Activated T-cell treated with anti-CD3 and anti-CD28 coated beads, Interleukin-2, amount 50 U/mL, for 48 hours (primary cell): ENCODE measurements at places on chromosomes 3 and 15.

DNA sequence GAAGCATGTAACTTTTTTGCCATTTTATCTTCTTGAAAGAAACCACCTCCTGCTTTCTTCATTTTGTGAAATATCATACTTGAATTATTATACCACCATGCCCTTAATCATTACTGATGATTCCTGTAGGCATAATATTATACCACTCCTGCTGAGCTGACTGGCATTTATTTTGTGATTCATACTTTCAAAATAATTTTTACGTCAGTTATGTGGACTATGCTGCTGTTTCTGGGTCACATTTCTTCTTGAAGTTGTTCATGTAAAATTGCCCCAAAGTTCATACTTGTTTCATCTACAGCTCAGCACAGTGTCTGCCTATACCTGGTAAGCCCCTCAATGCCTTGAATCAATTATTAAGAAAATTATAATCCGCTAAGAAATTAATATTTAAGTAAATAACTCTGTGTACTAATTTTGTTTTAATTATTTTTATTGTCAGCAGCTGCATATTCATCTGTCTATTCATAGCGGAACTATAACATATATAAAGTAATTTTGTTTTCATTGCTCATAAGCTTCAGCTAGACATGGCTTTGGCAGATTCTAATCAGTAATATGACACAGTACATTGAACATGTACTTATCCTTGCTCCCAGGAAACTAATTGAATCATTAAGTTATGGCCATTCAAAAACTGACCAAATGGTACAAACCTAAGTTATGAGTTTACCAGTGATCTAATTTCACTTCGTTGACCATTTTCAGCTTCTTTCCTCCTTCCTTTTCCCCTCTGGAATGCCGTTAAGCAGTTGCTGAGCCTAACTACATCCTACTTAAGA is 160.0 kb downstream of the NAALADL2 start:
- DNase-seq, result no peak

GRCh38 chr15:63061975-63062374 is 19.4 kb downstream of the TPM1 start:
- DNase-seq, result no peak

- no peak for DNase-seq
These were observed 139.6 kb upstream of the ADAMTS9 start for GRCh38 chr3:64827431-64827830.

GRCh38 chr3:78570496-78570895 is 1197.3 kb downstream of the ROBO1 start:
- no peak for DNase-seq

GRCh38 chr3:53171064-53171418 is 10.0 kb downstream of the PRKCD start:
- no peak for DNase-seq

DNA sequence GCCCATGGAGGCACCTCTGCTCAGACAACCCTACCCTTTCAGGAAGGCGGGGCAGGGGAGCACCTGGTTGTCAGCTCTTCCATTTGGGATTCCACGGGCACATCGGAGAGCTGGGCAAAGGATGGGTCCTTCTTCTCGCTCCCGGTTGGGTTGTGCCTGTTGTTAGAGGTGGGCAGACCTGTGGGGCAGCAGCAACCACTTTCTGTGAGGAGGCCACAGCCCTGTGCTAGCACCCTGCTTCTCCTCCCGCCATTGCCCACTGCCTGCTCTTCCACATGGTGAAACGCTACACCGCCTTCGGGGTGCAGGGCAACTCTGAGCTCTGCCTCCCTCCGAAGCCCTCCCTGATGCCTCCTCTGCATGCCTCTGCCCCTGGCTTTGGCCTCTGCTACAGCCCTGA is 7.0 kb upstream of the HHATL start:
- DNase-seq, result no peak

DNA sequence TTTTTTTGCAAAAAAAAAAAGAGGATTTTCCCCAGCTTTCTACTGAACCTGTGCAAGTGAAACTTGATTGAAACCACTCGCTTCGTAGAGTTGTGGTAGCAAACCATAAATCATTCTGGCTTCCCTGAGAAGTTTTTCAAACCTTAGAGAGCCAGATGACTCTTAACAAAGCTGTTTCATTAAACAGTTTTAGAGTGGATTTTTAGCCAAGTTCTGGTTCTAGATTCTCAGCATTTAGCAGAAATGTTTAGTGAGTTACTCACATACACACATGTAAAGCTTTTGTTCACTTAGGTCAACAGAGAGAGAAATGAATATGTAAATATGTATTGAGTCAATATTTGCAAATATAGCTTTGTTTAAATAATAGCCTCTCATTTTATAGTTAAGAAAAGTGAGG is 18.1 kb upstream of the CCR9 start:
- no peak for DNase-seq

GRCh38 chr3:68764554-68764953 is 167.8 kb downstream of the TAFA4 start:
- no peak for DNase-seq

DNA sequence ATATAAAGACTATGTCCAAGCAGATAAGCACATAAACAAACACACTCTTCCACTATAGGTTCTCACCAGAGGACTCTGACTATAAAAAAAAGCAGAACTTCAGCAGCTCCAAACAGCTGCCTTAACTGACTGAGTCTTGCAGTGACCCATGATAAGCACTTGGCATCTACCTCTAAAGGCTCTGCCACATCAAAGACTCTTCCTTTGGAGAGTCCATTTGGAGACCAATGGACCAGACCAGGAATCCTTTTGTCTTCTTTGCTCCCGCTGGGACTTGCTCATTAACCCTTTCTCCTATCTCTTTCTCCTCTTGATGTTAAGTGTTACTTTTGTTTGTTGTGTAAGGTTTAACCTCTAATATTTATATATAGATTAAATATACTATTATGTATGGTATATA is 424.1 kb downstream of the RSL24D1 start:
- no peak for DNase-seq

- no peak for DNase-seq
These were observed 38.5 kb downstream of the EPHB1 start for GRCh38 chr3:134833453-134834163.

DNA sequence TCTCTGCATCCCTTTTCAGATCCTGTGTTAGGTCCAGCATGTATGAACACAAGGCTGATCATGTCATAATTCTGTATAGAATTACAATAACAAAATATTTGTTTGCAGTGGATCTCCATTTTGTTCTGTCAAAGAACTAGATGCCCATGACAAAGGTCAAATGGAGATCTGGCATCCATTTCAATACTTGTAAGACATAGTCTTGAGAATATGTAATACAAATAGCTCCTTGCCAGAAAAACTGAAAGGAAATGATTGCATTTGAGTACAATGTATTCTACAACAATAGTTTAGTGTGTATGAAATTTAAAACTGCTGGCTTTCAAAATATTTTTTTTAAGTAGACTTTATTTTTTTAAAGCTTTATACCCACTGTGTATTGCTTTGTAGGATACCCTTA is 101.1 kb downstream of the CMSS1 start:
- no peak for DNase-seq

- no peak for DNase-seq
These were observed 34.6 kb downstream of the HSPBAP1 start for GRCh38 chr3:122758877-122759560.

DNA sequence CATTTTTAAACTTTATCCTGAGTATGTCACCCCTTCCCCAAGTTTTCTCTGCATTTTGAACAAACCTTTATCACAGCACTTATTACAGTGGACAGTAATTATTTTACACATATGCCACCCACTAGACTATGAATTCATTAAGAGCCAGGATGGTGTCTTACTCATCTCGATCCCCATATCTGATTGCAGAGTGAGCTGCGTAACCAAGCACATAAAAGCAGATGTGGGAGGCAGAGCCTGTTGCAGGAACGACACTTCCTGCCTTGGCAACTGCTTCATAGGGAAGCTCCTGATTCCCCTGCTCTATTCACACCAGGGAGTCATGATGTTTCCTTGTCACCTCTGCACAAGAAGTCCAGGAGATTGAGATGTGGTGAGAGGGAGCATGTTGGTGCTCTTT is 91.1 kb downstream of the MINAR1 start:
- DNase-seq, result no peak

GRCh38 chr15:100245855-100246254 is 95.9 kb downstream of the ADAMTS17 start:
- DNase-seq, result no peak

DNA sequence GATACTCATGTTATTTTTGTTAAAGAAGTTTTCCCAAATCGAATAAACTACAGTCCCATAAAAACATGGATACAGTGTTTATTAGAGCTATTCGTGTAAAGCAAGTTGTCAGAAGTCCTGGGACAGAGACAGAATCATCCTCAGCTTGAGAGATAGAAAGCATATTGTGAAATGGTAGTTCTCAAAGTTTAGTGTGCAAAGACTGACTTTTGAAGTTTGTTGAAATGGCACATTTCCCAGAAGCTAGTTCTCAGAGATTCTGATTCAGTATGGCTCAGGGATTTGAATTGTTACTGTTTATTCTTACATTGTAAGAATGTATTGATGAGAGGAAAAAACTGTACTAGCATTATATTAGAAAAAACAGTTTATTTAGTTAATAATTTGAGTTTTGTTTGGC is 22.1 kb downstream of the GABRR3 start:
- DNase-seq, result no peak

GRCh38 chr3:17928502-17929145 is 186.2 kb upstream of the TBC1D5 start:
- DNase-seq, result no peak

DNA sequence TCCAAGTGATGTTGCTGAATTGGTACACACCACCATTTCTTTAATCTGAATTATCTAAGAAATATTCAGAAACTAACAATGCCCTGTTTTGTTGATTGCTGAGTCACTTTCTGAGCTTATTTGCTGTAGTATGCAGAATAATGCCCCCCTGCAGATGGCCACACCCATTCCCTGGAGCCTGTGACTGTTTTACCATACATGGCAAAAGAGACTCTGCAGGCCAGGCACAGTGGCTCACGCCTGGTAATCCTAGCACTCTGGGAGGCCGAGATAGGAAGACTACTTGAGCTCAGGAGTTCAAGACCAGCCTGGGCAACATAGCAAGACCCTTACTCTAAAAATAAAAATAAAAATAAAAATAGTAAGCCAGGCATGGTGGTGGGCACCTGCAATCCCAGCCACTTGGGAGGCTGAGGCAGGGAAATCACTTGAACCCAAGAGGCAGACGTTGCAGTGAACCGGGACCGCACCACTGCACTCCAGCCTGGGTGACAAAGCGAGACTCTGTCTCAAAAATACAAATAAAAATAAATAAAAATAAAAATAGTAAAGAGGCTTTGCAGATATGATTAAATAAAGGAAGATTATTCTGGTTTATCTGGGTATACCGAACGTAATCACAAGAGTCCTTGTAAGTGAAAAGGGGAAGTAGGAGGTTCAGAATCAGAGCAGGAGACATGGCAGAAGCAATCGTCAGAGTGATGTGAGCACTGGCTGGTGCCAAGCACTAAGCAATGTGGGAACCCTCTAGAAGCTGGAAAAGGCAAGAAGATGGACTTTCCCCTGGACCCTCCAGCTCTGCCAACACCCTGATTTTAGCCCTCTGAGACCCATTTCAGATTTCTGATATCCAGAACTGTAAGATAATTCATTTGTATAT is 19.0 kb downstream of the PCYT1A start:
- DNase-seq, result no peak

- DNase-seq, result no peak
These were observed 48.5 kb upstream of the BCHE start for GRCh38 chr3:165885558-165886270.

- no peak for DNase-seq
These were observed 540 bp downstream of the CCDC80 start for GRCh38 chr3:112640276-112640929.

DNA sequence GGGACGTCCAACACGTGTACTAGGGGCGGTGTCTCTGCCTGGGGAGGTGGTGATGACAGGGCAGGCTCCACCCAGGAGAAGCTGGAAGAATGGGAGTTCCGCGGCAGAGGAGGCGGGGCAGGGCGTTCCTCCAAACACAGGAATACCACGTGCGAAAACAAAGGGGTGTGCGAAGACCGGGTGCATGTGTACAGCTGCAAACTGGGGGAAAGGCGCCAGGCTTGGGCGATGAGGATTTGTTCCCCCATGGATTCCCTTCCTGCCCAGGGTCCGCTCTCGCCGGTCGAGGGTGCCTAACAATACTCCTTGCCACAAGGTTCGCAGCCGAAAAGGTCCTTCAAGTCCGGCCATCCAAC is 500 bp upstream of the ZSCAN2 start:
- peak; percentile 65 for DNase-seq

DNA sequence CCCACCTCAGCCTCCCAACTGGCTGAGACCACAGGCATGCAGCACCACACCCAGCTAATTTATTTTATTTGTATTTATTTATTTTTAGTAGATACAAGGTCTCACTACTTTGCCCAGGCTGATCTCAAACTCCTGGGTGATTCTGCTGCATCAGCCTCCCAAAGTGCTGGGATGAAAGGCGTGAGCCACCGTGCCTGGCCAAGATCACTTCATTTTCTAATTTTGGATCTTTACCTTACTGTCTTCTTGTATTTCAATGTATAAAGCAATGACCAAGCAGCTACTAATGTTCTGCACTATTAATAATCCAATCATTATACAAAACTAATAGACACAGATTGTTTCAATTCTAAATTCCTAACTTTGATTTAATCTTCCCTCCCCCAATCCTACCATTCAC is 56.2 kb downstream of the LRRFIP2 start:
- DNase-seq, result no peak

GRCh38 chr3:169992156-169992555 is 25.5 kb downstream of the SEC62 start:
- no peak for DNase-seq

- DNase-seq, result no peak
These were observed 130.8 kb downstream of the NEO1 start for GRCh38 chr15:73183071-73183470.

DNA sequence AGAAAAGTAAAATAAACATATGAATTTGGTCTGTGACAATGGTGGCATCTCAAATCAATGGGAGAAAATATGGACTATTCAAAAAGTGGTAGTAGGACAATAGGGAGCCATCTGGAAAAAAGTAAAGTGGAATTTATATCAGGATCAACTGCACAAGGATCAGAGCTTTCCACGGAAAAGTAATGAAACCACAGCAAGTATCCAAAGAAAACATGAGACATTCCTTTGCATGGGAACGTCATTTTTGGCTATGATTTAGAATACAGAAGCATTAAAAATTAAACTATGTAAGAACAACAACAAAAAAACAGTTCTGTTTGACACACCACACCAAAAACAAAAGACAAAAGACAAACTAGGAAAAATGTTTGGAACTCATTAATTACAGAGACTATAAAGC is 18.7 kb downstream of the CRBN start:
- DNase-seq, result no peak

GRCh38 chr3:164730815-164731360 is 347.4 kb downstream of the SI start:
- no peak for DNase-seq
